ENCODE measurements at places on chromosomes 6 and 20.
A peak's percentile ranks its signal among the peaks of the same experiment; 100 is the strongest.

DNA sequence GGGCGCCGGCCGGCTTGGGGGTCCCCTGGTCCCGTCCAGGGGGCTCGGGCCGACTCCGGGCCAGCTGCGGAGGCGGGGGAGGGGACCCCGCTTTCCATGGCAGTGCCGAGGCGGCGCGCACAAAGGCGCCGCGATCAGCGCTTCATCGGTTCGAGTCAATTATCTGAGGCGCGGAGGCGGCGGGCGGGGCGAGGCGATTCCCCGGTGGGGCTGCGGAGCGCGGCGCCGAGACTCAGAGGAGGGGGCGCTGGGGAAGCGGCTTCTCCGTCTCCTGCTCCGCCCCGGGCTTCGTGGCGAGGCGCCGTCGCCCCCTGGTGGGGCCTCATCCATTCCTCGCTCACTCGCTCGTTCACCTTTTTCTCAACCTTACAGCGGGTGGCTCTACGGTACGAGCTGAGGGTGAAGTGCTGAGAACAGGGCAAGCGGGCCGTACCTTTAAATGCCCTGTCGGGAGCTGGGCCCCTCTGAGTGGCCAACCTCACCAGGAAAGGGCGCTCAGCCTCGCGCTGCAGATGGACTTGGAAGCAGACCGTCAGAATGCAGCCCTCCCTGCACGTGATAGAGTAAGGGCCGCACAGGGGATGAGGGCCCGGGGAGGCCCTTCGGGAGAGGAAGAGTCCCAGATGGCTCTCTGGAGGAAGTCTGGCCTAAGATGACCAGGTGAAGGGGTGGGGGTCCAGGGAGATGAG lies 39.9 kb downstream of the SLC52A3 start:
- peaks cover 7% of the 10 kb centered on the region for H3K4me1 ChIP-seq
- H3K4me3 ChIP-seq = peak overlapping the region; percentile 69
- H3K27ac ChIP-seq = no peak overlapping the region
- DNase-seq = peak; percentile 92
- no peaks in the 10 kb centered on the region for H3K36me3 ChIP-seq

GRCh38 chr20:18056174-18057100 lies 1.3 kb downstream of the OVOL2 start:
- peaks cover 49% of the 10 kb centered on the region for H3K27me3 ChIP-seq
- H3K4me1 ChIP-seq = peaks cover 30% of the 10 kb centered on the region
- peak overlapping the region; percentile 92 for H3K4me3 ChIP-seq
- DNase-seq = peak; percentile 56
- no peak overlapping the region for H3K27ac ChIP-seq
- no peaks in the 10 kb centered on the region for H3K36me3 ChIP-seq

DNA sequence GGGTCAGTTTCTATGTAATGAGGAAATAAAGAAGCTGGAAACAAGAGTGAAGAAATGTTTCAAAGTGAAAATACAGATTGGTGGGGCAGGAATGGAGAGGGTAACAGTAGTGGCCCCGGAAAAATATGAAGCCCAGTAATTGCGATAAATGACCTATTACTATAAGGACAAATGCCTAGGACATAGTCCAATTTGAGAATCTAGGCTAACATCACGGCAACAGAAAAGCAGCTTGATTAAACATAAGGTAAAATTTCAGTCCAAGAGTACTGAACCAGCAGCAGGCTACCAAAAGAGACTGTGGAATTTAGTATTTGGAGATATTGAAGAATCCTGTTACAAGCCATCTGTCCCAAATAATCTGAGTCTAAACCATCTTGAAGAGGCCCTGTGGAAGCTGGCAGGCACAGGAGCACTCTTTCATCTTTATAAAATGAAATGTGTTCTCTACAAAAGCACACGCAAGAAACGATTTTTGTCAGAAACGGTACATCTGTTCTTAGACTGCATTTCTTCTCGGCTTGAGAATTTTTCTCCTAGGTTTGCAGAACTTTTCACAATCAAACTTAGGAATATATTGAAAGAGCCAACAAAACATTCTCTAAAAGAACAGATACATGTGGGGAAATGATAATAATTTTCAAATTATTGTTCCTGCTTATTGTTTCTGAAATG lies 49.3 kb downstream of the ELOVL5 start:
- DNase-seq = no peak
- H3K4me1 ChIP-seq = peaks cover 30% of the 10 kb centered on the region
- no peak overlapping the region for H3K4me3 ChIP-seq
- H3K27ac ChIP-seq = no peak overlapping the region

GRCh38 chr6:143333749-143334520 lies 116.6 kb downstream of the ADAT2 start:
- H3K4me3 ChIP-seq = no peak overlapping the region
- no peak overlapping the region for H3K27ac ChIP-seq
- H3K4me1 ChIP-seq = 0 out of 2 replicates have a peak, but pooled peaks cover 8% of the 10 kb centered on the region
- DNase-seq = no peak
- H3K36me3 ChIP-seq = no peaks in the 10 kb centered on the region

GRCh38 chr20:40540166-40540565 lies 148.9 kb downstream of the MAFB start:
- no peak for DNase-seq
- no peaks in the 10 kb centered on the region for H3K4me1 ChIP-seq
- no peaks in the 10 kb centered on the region for H3K27me3 ChIP-seq
- H3K36me3 ChIP-seq = no peaks in the 10 kb centered on the region
- H3K4me3 ChIP-seq = no peak overlapping the region

DNA sequence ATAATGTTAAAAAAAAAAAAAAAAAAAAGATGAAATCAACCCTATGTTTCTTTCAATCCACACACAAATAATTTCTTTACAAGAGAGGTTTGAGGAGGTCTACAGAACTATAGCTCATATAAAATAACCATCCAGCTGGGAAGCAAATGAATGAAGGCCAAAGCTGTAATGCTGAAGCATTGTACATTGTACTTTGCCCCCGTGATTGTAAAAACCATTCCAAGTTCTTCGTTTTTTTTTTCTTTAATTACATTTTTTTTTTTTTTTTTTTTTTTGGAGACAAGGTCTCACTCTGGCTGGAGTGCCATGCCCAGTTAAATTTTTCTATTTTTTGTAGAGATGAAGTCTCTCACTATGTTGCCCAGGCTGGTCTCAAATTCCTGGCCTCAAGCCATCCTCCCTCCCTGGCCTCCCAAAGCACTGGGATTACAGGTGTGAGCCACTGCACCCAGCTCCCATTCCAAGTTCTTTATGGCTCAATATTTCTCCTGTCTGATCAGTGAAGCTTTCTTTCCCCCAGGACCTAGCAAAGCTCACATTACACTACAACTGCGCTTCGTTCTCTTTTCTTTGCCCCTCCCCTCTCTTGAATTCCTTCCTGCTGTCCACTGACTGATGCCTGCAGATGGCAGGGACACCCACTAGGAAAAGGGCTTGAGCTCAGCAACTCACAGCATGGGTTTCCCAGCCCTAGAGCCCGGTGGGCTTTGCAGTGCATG lies 53.0 kb upstream of the NOP56 start:
- H3K27ac ChIP-seq = no peak overlapping the region
- no peaks in the 10 kb centered on the region for H3K4me1 ChIP-seq
- no peaks in the 10 kb centered on the region for H3K36me3 ChIP-seq
- H3K4me3 ChIP-seq = no peak overlapping the region

DNA sequence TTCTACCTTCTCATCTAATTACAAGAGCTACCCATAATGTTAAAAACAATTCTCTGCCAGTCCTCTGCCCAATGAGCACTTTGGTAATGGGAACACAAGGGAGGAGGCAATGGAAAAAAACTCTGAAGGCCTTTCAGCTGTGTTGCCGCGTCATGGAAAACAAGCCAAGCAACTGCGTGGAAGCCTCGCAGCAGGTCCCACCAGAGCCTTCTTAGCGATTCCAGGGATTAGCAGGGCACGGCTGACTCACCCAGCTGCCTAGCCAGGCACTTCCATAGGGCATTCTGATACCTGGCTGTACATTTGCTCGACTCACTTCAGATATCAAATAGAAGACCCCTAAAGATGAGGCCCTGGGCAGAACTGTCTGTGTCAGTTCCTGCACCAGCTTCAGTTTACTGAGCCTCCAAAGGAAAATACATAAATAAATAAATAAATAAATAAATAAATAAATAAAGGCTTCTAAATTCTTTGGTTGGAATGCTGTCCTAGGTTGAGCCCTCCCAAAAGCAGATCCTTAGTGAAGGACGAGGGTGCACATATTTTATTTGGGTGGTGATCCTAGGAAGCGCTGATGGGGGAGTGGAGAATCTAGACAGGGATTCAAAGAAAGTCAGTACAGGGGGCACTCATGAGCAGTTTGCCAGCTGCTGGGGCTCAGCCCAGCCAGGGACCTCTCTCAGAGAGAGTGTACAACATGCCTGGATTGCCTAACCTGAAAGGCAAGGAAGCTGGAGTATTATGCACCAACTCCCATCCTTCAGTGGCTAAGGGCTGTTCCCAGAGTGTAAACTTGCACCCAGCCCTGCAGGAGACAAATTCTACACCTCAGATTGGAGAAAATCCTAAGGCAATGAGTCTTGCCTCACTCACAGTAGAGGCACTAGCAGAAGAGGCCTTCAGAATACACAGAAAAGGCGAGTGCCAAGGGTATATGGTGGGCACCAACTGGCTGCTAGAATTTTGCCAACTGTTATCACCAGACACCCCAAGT lies 18.2 kb downstream of the SNAP25 start:
- H3K4me3 ChIP-seq = no peak overlapping the region
- no peak for DNase-seq
- H3K36me3 ChIP-seq = no peaks in the 10 kb centered on the region

GRCh38 chr20:62882426-62882825 lies 20.8 kb upstream of the TCFL5 start:
- H3K36me3 ChIP-seq = peaks cover 11% of the 10 kb centered on the region
- no peak overlapping the region for H3K4me3 ChIP-seq
- no peak for DNase-seq
- H3K4me1 ChIP-seq = peaks cover 28% of the 10 kb centered on the region

DNA sequence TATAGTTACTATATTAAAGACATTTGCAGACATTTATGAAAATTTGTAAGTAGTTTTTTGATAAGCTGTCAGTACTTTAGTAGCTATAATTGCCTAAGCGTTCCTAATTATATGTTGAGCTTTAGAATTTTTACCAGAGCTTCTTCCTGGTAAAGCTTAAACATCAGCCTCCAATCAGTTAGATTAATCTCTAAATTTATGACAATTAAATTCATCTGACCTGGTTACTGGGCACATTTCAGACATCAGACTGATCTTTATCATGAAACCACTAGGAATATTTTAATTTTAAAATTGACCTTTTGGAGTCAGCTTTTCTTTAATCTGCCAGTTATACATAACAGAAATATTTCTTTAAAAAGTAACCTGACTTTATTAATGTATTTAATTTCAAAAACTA lies 23.5 kb downstream of the FIG4 start:
- no peak overlapping the region for H3K27ac ChIP-seq
- no peaks in the 10 kb centered on the region for H3K27me3 ChIP-seq
- H3K4me3 ChIP-seq = no peak overlapping the region
- no peaks in the 10 kb centered on the region for H3K36me3 ChIP-seq

GRCh38 chr6:165645919-165646318 lies 17.1 kb downstream of the PDE10A start:
- H3K36me3 ChIP-seq = no peaks in the 10 kb centered on the region
- no peak overlapping the region for H3K27ac ChIP-seq
- no peak for DNase-seq
- 0 out of 2 replicates have a peak, but pooled peaks cover 5% of the 10 kb centered on the region for H3K4me1 ChIP-seq
- H3K27me3 ChIP-seq = no peaks in the 10 kb centered on the region

DNA sequence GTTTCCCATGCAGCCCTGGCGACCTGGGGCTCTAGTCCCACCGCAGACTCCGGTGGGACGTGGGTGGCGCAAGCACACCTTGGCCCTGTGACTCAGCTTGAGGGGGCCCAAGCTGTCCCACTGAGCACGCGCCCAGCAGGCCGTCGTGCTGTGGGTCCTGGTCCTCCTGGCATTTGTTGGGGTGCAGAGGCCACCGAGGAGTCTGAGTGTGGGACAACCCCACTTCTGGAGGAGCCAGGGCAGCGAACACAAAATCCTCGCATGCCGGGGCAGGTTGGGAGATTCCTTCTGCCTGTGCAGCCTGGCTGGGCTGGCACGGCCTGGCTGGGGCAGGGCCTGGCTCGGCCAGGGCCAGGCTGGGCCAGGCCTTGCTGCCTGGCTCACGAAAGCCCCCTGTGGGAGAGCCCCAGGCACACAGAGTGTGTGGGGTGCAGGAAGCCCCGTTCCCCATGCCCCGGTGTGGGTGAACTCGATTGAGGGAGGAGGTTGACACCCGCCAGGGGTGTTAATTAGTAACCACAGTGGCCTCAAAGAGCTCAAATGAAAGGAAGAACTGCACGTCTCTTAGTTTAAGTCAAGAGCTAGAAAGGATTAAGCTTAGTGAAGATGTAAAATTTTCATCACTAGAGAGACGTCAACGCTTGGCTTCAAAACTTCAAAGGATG lies 1808.5 kb upstream of the DEFB115 start:
- H3K27ac ChIP-seq = no peak overlapping the region
- H3K27me3 ChIP-seq = no peaks in the 10 kb centered on the region
- H3K4me3 ChIP-seq = no peak overlapping the region
- DNase-seq = no peak

- H3K27me3 ChIP-seq = no peaks in the 10 kb centered on the region
- H3K27ac ChIP-seq = no peak overlapping the region
- no peak overlapping the region for H3K4me3 ChIP-seq
- H3K4me1 ChIP-seq = peaks cover 4% of the 10 kb centered on the region
- peak; percentile 85 for DNase-seq
These were observed 100.2 kb downstream of the PERP start for GRCh38 chr6:138007014-138007472.

DNA sequence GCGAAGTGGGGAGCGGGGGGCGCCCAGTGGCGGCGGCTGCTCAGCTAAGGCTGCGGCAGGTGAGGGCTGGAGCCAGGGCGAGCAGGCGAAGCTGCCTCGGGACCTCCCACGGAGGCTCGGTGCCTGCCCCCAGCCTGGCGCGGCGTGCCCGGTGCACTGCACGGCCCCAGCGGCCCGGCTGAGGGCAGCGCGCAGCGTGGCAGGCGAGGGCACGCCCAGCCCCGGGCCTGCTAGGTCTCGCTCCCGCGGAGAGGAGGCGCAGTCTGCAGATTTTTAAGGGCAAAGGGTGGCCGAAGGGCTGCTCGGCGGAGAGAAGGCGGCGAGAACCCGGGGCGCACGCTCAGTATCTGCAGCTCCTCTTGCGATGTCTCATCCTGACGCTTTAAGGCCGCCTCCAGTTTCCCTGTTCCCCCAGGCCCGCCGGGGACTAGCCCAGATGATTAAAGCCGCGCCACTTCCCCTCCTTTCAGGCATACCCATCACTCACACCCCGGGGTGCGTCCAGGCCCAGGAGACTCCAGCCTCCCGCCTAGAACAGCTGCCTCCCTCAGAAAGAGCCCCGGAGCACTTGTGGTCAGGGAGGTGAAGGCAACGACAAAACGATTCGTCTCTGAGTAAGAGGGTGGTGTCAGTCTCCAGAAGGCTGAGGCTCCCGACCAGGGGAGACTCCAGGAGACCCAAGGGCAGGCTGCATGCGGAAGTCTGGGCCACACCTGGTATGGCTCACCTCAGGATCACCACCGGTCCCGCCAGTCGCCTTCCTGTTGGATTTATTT lies at the start of gene FERMT1:
Gene FERMT1, minus strand, starts transcription at position 158 of the 776 bp plus-strand sequence. CDS start 3,476 bp downstream, outside the sequence.
- H3K4me1 ChIP-seq = peaks cover 37% of the 10 kb centered on the region
- peaks cover 15% of the 10 kb centered on the region for H3K27me3 ChIP-seq
- DNase-seq = peak; percentile 78
- peak within 1 kb of the TSS; percentile 60 for H3K4me3 ChIP-seq
- H3K27ac ChIP-seq = peak within 1 kb of the TSS; percentile 89

Measured in GM23338 (cell line).